ENCODE measurements at places on chromosomes 5 and 9.

DNA sequence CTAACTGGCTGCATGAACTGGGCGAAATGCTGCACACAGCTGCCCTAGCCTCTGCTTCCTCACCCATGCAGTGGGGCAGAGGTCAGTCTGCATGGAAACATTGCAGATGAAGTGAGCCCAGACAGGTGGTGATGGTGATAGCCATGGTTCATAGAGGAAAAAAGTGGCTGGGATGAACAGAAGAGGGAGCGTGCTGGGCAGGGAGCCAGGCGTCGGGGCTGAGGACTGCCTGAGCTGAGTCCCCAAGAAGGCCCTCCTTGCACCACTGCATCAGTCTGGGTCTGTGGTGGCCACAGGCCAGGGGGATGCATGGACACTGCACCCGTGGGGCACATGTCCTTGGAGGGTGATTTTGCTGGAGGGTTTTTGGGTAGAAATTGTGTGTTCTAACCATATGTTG, 80.5 kb downstream of the AMBP start:
- no peak for DNase-seq

DNA sequence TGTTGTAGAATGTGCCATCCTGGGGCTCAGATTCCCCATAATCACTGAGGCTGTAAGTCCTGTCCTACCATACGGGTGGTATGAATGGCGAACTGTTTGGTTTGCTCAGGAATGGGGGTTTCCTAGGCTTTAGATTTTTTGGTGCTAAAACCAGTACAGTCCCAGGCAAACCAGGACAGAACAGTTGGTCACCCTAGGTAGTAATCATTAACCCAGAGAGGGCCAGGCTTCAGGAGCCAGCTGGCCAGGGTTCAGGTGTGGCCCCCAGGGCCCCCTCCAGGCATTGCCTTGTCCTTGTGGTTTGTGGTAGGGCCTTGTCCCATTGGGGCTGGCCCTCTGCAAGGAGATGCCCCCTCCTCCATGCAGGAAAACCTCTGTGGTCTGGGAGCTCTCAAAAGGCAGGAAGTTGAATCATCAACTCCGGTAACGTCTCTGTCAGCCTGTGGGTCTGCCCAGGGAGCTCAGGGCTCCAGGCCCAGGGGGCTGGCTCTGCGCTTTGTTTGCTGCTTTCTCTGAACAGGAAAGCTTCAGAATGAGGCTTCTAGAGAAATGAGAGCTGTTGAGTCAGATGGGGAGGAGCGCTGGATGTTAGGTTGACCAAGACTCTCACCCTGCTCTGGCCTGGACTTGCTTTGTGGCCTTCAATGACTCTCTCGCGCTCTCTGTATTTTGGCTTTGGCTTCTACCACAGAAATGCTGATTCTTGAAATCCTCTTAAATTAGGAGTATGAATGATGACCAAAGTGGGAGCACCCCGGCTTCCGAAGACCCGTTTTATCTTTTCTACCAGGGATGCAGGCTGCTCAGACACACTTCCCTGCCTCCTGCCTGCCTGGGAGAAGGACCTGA, 22.2 kb upstream of the JADE2 start:
- peak; percentile 60 for DNase-seq

DNA sequence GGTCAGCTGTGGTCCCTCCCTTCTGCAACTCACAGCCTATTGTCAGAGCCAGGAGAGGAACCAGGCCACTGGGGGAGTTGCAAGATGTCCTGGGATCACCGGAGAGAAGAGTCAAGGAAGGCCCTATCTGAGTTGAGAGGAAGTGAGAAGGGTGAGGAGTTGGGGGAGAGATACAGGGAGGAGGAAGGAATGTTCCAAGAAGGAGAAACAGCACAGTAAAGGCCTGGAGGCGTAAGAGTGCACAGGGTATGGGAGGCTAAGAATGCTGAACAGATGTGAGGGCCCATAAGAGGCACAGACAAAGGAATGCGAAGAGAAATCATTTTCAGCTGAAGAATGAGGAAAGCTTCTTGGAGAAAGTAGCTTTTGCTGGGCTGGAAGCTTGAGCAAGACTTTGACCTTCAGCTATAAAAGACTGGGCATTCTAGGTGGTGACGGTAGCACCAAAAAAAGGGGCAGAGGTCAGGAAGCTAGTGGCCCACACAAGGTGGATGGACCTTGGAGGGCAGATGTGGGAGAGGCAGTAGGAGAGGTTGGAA, 21.6 kb upstream of the CSF1R start:
- DNase-seq: no peak

GRCh38 chr5:128135286-128135685, 51.7 kb downstream of the SLC12A2 start:
- no peak for DNase-seq

DNA sequence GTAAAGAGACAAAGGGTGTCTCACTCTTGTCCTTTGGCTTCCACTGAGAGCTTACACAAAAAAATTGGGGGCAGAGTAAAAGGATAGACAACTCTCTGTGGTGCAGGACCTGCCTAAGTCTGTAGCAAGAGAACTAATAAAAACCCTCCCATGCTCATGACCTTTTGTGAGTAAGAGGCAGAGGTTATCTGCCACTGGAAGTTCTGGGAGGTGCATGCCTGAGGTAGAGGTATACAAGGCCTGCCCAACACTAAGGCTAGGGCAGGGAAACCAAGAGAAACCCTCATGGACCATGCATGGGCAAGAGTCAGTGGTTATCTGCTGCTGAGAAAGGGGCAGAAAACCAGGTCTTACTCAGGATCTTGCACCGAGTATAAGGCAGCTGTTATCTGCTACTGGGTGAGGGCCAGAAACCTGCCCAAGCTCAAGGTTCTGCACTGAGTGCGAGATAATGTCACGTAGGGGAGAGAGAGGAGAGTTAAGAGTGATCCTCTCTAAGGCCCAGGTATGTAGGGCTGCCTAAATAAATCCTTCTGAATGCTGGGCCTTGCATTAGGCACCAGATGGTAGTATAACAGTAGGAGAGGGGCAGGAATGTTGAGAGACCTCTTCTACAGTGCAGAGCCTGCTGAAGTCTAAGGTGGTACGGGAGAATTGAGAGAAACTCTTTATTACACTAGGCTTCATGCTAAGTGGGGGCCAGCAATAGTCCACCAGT, 143.4 kb downstream of the MACROH2A1 start:
- no peak for DNase-seq

- DNase-seq: no peak
Observed at GRCh38 chr9:128768606-128769005, 3.1 kb downstream of the ZER1 start.

GRCh38 chr9:85062385-85063022, 393.0 kb downstream of the NTRK2 start:
- DNase-seq: no peak

DNA sequence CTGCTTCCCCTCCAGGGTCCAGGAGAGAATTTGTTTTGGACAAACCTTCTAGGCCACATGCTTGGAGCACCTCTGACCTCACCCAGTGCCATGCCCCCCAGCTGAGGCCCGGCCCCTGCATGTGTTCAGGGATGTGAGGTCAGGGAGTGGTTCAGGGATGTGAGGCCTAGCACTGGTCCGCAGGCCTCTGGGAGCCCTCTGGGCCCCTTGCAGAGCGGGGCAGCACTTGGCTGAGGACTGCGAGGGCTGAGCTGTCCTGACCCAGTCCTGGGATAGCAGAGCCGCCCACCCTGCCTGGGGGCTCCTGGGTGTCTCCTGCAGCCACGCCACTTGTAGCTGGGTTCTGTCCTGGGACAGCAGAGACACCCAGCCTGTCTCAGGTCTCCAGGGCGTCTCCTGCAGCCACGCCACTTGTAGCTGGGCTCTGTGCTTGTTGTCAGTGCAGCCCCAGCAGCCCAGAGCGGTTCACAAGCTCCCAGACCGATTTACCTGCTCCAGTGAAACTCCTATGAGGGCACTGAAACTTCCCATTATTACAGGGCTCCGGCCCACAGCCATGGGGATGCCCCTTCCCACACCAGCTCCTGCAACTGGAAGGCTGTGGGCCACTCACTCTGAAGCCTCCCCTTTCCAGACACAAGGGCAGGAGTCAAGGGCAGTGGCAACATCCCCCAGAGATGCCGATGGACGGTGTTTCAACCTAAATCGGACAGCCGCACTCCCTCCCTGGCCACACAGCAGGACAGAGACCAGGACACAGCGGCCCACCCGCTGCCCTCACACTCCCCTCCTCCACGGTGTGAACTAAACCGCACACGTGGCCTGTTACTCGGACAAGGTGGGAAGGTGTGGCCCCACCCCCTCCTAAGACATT, 5.4 kb upstream of the CEP72 start:
- DNase-seq: no peak

- no peak for DNase-seq
Observed at GRCh38 chr9:68515326-68516017, 25.2 kb downstream of the TMEM252 start.

- no peak for DNase-seq
Observed at GRCh38 chr9:110582156-110582555, 2.6 kb upstream of the SVEP1 start.

DNA sequence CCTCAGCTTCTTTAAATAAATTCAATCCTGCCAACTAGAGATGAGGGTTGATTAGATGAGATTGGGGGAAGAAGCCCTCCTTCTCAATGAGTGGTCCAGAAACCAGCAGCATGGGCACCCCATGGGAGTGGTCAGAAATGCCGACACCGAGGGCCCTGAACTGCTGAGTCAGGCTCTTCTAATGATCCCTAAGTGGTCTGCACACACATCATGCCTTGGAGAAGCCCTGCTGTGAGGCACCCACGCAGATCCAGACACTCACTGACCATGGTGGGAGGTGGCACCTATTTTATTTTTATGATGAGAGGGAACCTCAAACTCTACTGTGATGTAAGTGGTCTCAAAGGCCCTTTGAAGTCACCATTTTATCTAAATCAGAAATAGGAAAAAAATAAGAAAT, 72.3 kb upstream of the BOD1 start:
- no peak for DNase-seq

- no peak for DNase-seq
Observed at GRCh38 chr5:116091416-116091815, 6.6 kb downstream of the COMMD10 start.

DNA sequence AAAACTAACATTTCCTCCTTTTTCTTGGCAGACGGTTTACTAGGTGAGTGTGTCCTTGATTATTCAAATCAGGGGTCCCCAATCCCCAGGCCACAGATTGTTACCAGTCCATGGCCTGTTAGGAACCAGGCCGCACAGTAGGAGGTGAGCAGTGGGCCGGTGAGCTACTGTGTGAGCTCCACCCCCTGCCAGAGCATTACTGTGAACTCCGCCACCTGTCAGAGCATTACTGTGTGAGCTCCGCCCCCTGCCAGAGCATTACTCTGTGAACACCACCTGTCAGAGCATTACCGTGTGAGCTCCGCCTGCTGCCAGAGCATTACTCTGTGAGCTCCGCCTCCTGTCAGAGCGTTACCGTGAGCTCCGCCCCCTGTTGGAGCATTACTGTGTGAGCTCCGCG, 14.3 kb upstream of the PDCD6 start:
- no peak for DNase-seq

GRCh38 chr5:157150995-157151394, 8.3 kb upstream of the MED7 start:
- DNase-seq: no peak

DNA sequence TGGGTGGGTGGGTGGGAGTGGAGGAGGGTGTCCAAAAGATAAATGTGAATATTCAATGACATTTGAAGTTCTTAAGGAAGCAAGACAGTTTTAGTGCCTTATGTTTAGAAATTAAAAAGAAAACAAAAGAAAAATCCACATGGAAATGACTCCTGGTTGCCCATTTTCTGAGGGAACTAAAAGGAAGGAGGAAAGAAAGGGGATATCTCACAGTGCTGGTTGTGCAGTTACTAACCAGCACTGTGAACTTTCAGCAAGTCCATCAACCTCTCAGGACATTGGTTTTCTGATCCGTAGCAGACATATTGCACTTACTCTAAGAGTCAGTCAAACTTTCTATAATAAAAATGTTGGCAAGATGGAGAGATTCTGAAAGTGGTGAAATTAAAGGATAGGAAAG, 431.0 kb upstream of the CLINT1 start:
- DNase-seq: no peak

DNA sequence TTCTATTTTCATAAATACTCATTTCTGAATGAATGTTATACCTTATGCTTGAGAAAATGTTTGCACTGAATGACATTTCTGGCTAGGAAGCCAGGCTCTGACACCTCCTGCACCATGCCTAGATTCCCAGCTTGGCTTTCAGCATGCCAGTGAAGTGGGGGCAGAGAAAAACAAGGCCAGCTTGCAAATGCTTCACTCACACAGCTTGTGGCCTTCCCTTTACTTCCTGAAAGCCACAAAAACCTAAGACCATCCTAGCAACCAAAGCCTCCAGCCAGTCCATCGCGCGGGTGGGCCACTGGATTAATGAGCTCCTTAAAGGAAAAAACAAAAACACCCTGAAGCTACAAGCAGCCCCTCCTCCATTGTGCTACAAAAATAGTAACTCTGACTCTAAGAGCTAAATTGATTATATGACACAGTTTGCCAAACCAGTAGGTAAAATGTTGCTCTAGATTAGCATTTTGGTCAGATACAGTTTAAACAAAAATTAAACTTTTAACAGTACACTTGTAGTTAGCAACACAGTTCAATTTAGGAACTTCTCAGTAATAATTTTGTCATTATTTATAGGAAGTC, 159.9 kb downstream of the TSSK1B start:
- no peak for DNase-seq

- DNase-seq: no peak
Observed at GRCh38 chr5:135011355-135012032, 22.5 kb downstream of the PITX1 start.

GRCh38 chr5:11334404-11334803, 569.8 kb downstream of the CTNND2 start:
- no peak for DNase-seq

DNA sequence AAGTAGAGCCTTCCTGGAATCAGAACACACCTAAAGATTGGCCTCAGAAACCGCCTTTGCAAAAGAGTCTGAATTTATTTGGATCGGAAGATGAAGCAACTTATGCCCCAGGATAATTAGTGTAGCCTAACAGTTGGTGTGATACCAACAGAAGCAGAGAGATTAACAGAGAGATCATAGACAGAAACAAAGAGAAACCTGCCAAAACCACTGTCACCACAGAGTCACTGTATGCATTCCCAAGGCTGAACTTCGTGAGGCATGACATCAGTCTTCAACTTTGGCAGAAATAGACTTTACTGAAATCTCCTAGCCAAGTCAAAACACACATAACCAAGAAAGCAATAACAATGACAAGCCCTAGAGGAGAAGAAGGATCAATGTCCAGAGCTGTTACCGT, 361.8 kb downstream of the ELAVL2 start:
- DNase-seq: no peak

- DNase-seq: no peak
Observed at GRCh38 chr5:93300309-93300923, 280.6 kb downstream of the NR2F1-AS1 start.

DNA sequence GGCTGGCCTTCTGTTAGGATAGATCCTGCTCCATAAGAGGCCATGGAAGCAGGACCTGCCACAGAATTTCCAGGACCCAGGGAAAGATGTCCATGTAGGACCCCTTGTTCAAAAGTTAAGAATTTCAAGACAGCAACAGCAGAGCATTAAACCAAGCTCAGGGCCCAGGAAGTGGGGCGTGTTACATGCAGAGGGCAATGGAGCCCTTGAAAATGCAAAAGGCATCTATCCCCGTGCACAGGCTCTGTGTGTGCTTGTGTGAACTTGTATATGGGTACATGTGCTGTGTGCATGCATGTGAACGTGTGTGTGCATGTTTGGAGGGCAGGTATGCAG, 14.4 kb upstream of the NKD2 start:
- DNase-seq: no peak

Measured in stimulated activated CD8-positive, alpha-beta memory T cell treated with anti-CD3 and anti-CD28 coated beads, Interleukin-7, amount 100 ng/mL, for 48 hours (primary cell).